ENCODE measurements at places on chromosomes 7 and 10.

GRCh38 chr7:85226361-85227085 is 39.7 kb upstream of the SEMA3D start:
- DNase-seq: no peak

DNA sequence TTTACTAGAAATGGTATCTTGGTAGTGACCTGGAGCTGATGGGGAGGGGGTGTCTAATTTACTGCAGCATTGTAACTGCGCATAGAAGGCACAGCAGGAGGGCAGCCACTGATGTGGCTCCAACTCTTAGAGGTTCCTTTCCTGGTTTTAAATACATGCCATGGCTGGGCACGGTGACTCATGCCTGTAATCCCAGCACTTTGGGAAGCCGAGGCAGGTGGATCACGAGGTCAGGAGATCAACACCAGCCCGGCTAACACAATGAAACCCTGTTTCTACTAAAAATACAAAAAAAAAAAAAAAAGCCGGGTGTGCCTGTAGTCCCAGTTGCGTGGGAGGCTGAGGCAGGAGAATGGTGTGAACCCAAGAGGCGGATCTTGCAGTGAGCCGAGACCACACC is 19.2 kb upstream of the SEC61G start:
- no peak for DNase-seq

GRCh38 chr7:17559388-17559787 is 260.9 kb downstream of the AHR start:
- no peak for DNase-seq

GRCh38 chr7:128036226-128036940 is 5.1 kb upstream of the LRRC4 start:
- DNase-seq: no peak

DNA sequence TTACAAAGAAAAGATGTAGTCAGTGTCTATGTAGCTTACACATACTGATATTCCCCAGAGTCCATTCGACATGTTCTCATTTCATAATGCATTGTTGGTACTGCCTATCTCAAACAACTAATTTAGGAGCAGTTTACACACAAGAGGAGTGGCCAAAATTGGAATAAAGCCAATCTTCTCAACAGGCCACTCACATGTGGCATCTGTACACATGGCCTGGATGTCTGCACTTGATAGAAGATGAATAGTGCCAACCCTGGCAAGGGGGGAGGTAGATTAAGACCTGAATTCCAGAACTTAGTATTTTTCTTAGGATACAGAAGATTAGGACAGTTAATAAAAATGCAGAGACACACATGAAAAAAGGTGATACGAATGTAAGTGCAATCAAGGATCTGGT is 125.3 kb upstream of the STARD3NL start:
- no peak for DNase-seq

GRCh38 chr10:62894156-62894555 is 78.0 kb upstream of the EGR2 start:
- no peak for DNase-seq

- DNase-seq: no peak
Observed at GRCh38 chr7:36408589-36408988, 18.9 kb downstream of the ANLN start.

DNA sequence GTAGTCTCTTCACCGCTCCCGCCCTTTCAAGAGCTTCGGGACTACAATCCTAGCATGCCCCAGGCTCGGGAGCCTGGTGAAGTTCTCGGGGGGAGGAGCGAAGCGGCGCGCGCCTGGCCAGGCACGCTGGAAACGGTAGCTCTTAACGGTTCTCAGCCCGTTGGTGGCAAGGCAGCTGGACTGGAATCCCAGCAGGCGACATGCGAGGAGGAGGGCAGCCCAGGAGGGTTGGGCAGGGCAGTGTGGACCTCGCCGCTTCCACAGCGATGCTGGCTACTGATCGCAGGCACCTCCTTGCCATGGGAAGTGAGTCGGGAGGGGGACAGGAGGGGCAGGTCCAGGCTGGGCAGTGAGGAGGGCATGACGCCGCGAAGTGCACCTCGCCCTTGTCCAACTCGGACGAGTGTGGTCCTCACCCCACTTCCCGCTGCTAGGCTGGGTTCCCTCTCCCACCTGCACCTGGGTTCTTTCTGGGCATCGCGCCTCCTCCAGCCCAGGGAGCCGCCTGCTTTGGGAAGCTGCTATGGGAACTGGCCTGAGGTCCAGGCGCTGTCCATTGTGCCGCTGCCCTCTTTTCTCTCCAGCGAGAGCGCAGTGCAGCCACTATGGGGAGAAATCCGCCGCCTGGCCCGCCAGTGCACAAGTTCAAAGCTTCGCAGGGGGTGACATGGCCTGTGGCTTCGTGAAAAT is 367.8 kb upstream of the NUPR2 start:
- no peak for DNase-seq

DNA sequence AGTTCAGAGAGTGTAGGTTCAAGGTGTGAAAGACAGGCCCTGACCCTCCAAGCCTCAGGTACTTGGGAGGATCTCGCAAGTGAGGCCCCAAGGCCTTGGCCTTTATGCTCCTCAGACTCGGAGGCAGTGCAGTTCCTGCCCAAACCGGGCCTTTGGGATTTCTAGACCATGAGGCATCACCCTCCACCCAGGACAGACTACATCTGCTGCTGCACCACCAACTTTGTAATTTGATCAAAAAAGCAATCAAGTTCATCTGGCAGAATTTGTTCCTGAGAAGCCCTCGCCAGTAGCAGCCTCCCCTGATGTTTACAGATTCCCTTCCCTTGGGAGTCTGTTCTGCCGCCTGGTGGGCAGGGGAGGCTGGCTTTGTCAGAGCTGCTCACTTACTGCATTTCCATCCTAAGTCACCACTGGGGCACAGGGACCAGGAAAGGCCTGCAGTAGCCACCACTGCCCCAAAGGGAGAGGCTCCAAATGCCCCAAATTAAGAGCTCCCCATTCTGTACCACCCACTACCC is 2.1 kb downstream of the CAMK2G start:
- DNase-seq: no peak

GRCh38 chr7:37205451-37205850 is 243.2 kb downstream of the ELMO1 start:
- DNase-seq: no peak

DNA sequence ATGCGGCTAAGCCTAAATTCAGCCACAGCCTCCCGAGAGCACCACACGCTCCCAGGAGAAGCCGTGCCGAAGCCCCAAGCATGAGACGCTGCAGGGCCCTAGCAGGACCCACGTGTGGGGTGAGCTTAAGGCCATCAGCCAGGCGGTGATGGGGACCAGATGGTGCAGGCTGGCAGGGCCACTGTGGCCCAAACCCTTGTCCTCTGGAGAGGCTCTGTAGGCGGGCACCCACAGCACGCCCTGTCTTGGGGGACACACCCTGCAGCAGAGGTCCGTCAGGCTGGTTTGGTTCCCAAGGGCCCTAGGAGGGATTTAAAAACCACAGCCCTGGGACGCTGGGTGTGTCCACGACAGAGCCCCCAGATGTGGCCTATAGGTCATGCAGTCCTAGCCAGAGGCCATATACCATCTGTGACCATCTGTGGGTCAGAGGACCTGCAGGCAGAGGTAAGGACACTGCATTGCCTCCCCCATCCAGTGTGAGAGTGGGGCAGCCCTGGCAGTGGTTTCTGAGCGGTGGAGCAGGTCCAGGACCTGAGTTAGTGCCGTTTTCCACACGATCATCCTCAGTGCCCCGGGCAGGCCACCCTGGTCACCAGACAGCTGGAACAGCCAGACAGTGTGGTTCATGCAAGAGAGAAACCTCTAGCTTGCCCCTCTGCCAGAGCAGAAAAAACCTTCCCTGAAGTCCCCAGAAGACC is 39.6 kb upstream of the INPP5A start:
- no peak for DNase-seq

Measured in activated CD8-positive, alpha-beta memory T cell treated with anti-CD3 and anti-CD28 coated beads, Interleukin-2, amount 50 U/mL, for 48 hours (primary cell).